ENCODE measurements at places on chromosomes 11 and 22.

DNA sequence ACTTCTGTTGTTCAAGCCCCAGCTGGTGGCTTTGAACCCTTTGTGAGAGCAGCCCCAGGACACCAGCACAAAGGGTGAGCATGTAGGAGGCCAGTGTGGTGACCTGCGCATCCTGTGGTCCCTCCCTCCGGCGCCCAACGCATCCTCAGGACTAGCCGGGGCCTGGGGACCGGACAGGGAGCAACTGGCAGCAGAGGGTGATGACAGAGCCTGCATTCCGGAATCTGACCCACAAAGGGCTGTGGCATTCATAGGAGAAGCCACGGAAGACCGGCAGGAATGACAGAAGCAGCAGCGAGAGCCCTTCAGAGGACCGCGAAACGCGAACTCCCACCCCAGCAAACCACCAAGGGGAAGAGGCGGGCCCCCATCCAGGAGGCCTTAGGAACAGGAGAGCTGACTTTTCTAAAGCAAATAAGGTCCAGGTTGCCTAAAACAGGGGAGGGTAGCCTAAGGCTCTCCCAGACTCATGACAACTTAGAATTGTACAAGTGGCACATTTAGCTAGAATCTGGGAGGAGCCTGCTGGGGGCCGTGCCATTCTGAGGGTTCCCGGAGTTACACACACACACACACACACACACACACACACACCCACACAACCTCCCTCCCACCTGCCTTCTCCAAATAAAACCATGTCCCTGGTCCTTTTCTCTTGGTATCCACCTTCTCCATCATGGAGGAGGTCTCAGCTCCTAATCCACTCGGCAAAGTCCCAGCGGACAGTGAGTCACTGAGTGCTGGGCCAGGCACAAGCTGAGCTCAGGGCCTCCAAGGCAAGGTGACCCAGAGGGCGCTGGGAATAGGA is 232.7 kb downstream of the CTTN start:
- no peak for DNase-seq

DNA sequence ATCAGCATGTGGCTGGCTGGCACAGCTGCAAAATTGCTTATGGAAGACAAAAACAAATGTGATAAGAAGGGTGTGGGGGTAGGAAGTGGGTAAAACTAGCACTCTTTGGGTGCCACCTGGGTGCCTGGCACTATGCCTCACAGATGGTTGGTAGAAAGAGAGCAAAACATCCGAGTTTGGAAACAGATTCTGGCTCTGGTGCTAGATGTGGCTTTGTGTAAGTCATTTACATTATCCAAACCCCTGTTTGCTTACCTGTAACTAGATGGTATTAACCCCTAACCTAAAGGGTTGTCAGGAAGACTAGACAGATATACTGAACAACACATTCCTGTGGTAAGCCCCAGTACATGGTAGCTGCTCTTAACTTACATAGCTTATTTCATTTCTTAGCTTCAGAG is 905.6 kb downstream of the DLG2 start:
- DNase-seq = no peak

DNA sequence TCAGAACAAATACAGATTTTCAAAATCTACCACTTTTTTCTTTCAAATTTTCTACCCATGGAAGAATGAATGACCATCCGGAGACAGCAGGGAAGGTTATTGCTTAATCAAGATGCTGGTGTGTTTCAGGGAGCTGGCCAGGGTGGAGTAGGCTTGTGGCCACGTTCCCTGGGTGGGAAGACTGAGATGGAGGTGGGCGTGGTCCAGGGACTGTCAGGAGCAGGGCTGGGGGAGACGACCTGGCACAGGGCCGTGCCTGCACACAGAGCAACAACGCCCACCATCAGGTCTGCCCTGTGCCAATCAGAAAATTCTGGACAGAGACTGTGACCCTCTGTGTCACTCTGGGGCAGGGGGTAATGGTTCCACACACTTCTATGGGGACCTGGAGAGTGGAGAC is 7.1 kb upstream of the APOBEC3H start:
- DNase-seq = no peak

GRCh38 chr11:76048763-76049162 is 157.5 kb downstream of the WNT11 start:
- no peak for DNase-seq

GRCh38 chr22:36224245-36224644 is 15.1 kb downstream of the APOL2 start:
- no peak for DNase-seq

- no peak for DNase-seq
Observed at GRCh38 chr11:94028436-94028835, 7.3 kb downstream of the HEPHL1 start.

- no peak for DNase-seq
Observed at GRCh38 chr11:64243236-64243854, 2.5 kb downstream of the FKBP2 start.

DNA sequence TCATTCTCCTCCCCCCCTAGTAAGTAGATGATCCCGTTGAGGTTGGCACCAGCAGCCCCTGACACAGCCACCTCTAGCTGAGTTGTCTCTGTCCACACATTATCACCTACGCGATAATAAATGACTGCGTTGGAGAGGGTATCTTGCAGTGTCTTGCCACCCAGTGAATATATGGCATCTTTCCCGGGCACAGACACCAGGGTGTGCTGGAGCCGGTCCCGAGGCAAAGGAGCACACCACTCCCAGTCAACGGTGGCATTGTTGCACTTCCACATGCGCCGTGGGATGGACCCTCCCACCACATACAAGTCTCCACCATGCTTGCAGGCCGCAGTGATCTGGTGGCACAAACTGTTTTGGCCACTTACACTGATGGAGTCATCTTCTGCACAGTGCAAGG is 5.4 kb downstream of the KBTBD4 start:
- DNase-seq = no peak

- DNase-seq = peak; percentile 8
Observed at GRCh38 chr22:48753752-48754517, 1073.7 kb downstream of the BRD1 start.

- DNase-seq = peak; percentile 40
Observed at GRCh38 chr11:34356913-34357700, 703 bp downstream of the ABTB2 start.

DNA sequence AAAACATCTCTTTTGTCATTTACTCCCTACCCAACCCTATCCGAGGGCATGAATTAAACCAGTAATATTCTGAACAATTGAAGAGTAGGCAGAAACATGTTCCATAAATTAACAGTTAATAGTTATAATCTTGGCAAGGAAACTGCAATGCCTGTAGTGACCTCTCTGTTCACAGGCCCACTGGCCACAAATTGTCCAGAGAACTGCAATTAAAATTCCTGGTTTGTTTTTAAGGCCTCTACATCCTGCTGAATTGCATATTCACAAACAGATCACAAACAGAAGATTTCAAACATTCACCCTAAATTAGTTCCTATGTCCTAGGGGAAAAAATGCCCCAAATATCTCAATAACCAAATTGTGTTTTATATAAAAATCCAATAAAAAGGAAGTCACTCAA is 143.2 kb upstream of the TRPC6 start:
- no peak for DNase-seq

GRCh38 chr11:1289211-1289935 is 20.1 kb downstream of the TOLLIP start:
- no peak for DNase-seq

GRCh38 chr11:101096036-101096704 is 33.4 kb downstream of the PGR start:
- DNase-seq = no peak

- no peak for DNase-seq
Observed at GRCh38 chr22:21030621-21031544, 1.5 kb downstream of the SLC7A4 start.

DNA sequence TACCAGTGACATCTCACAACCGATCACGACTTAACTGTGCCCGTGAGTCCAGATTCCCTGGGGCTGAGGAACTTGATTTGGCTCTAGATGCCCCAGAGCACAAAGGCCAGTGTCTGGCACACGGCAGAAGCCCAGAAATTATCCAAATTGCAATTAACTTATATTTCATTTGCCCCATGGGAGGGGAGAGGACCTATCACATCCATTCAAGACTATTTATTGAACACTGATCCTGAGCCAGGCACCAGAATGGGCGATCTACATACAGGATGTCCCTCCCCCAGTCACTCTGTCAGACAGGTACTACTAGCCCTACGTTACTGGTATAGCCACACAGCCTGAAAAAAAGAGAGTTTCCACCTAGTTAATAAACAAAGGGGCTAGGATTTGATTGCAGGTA is 5.1 kb downstream of the DNAL4 start:
- no peak for DNase-seq

GRCh38 chr11:71163371-71163770 is 89.0 kb downstream of the SHANK2 start:
- no peak for DNase-seq

DNA sequence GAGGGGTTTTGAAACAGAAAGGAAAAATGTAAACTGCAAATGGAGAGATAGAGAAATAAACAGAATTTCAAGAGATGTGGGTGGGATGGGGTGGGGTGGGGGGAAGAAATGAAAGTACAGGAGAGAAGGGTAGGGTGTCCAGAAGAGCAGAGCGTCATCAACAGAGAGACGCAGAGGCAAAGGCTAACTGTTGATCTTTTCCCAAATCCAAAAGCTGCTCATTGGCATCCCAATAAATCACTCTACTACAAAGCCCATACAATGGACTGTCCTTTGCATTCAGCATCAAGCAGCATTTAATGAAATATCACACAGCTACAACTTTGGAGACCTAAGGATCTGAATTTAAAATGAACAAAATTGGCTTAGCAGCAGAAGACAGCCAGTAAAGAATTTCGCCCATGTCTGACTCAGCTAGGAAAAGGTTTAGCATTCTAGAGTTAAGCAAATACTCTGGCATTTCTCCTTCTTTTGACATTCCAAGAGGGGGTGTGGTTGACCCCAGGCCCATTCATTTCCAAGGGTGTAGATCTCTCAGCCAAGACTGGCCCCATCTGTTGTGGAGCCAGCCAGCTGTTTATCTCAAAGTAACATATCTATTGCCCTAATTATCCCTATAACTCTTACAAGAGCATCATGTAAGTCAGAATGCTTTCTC is 1.5 kb downstream of the RAB30 start:
- DNase-seq = no peak

GRCh38 chr11:7600205-7600775 is 73.0 kb downstream of the CYB5R2 start:
- DNase-seq = peak; percentile 45

DNA sequence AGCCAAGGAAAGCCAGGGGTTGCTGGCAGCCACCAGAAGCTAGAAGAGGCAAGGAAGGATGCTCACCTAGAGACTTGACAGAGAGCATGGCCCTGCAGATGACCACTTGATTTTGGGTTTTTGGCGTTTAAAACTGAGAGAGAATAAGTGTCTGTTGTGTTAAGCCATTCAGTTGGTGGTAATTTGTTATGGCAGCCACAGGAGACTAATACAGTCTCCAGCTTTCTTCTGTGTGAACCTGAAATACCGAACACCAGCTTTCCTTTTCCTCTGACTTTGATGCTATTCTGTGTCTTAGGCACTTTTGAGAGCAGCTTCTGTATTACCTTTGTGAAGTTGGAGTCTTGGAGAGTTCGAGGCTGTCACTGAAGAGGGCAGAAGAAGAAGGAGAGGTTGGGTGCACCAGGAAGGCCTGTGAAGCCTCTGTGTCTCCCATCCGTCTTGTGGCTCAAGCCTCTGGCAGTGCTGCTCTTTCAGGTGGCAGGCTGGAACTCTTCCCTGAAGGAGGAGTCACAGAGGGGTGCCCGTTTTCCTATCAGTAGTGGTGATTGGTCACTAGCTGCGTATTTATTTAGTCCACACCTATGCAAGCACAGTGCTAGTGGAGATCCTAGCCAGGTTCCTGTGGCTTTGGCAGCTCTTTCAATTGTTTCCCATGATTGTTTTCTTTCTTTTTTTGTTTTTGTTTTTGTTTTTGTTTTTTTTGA is 2.5 kb downstream of the TBC1D22A start:
- peak; percentile 66 for DNase-seq

DNA sequence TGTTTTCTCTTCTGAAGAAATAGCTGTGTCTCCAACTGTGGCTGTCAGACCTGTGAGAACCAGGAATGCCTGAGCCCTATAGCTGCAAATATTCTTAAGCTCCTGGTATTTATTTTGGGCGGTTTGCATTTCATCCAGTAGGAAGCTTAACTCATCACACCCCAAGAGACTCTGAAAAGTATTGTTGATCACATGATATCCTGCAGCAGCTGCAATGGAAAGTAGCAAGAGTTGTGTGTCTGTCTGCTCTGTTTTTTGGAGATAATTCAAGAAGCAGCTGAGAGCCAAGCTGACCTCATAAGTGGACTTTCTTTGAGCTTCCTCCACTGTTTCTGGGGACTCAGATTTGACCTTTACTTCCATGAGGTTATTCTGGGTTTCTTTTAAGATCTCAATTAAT is 36.4 kb upstream of the MRPL17 start:
- DNase-seq = no peak

DNA sequence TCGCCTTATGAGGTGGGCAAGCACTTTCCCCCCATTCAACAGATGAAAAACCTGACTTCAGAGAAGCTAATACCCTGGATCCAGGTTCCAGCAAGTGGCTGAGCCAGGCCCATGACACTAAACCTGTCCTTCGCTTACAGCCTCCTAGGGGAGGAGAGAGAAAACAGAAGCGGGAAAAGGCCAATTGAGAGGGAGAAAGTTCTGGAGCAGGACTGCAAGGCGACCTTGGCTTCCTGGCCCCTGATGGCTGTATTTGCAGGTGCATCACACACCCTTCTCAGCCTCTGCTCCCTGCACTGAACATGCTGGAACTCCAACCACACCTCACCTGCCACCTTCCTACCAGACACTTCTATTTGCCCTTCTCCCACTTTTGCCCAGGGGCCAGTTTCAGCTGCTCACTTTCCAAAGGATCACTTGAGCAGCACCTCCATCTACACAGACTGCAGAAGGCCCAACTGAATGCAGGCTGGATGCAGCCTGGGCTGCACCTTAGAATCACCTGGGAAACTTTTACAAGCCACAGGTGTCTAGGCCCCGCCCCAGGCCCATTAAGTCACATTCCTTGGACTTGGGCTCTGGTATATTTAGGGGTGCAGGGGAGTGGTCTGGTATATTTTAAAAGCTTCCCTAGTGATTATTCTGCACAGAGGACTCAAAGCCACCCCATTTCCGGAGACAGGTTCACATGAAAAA is 14.3 kb upstream of the ADA2 start:
- DNase-seq = no peak

GRCh38 chr11:82765466-82766034 is 31.9 kb upstream of the FAM181B start:
- DNase-seq = no peak

DNA sequence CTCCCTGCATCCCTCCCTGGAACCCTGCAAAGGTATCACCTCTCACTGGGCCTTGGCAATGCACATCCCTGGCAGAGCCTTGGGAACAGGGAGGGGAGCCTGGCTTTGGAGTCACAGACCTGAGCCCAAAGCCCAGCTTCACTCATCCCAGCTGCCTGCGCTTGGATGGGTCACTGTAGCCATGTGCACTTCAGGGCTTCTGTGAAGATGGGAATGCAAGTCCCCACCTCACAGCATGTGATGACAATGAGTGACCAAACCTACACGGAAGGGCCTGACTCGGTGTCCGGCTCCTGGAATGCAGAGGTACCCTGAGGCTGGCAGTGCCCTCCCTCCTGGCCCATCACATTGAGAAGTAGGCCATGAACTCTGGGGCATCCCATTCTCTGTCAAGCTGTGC is 22.8 kb upstream of the BAIAP2L2 start:
- no peak for DNase-seq

GRCh38 chr11:19313140-19313539 is 72.4 kb upstream of the E2F8 start:
- DNase-seq = no peak

- no peak for DNase-seq
Observed at GRCh38 chr11:92154611-92155010, 70.0 kb upstream of the FAT3 start.
